ENCODE measurements at places on chromosomes 2 and 18. TPM values are rescaled to one million over a fixed set of nuclear protein-coding genes. Genes with fewer than 3 reads are reported as not detected.
A peak's percentile ranks its signal among the peaks of the same experiment; 100 is the strongest.

- no peaks in the 10 kb centered on the region for H3K27me3 ChIP-seq
- DNase-seq, result no peak
Measured at GRCh38 chr2:62795341-62795740, 89.8 kb downstream of the EHBP1 start.

The PDE6D gene
- 24.4 TPM for polyA plus RNA-seq

DNA sequence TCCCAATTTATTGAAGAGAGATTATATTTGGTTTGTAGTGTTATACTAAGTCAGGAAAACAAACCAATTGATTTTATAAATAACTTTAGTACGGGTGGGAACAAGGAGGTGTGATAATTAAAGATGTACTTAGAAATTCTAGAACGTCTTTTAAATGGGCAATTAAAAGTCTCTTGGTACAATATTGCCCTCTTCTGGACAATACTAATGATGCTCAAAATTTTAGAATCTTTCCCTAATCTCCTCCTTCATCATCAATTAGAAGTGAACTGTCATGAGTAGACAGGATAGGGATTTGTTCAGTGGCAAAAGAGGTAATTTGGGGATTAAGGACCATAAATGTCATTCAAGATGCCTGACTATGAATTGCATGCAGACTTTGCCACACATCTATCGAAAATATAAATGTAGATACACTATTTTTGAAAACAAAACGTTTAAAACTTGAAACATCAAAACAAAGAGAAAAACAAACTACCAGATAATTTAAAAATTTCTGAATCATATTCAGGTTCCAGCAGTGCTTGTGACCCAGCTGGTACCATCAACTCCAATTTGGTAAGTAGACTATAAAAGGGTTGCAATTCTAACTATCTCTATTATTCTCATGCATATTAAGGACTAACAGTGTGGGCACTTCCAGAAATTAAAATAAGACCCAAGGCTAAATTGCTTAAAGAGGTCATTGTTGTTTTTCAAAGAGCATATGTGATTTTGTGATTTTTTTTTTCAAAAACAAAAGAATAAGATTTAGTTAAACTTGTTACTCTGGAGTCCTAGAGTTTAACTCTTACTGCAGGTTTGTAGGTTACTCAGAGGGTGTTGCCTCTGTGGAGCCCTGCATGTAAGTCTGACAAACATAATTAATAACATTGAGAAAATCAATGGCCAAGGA lies 123.5 kb downstream of the LAMA3 start:
- no peak for DNase-seq
- no peak overlapping the region for H3K4me3 ChIP-seq
- H3K27me3 ChIP-seq, result no peaks in the 10 kb centered on the region
- H3K36me3 ChIP-seq, result peaks cover 3% of the 10 kb centered on the region
- no peak overlapping the region for H3K27ac ChIP-seq
- no peaks in the 10 kb centered on the region for H3K4me1 ChIP-seq

DNA sequence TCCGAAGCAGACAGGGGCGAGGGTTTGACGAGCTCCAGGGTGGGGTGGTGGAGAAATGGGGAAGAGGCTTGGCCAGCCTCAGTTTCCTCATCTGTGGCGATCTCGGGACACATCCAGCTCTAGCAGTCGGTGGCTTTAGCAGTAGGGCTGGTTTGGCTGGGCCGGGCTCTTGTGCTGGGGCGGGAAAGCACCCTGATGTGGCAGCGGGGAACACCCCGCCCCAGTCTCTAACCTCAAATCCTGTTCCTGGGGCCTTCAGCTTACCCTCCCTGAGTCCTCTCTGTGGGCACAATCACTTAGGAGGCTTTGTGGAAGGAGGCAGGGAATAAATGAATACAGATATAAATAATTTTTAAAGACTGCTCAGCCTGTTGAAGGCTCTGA lies 26.5 kb upstream of the MCFD2 start:
- peak overlapping the region; percentile 80 for H3K4me3 ChIP-seq
- peak; percentile 10 for DNase-seq
- no peaks in the 10 kb centered on the region for H3K27me3 ChIP-seq
- H3K36me3 ChIP-seq, result no peaks in the 10 kb centered on the region
- no peak overlapping the region for H3K27ac ChIP-seq

The CHST9 gene
- 6.1 TPM for polyA plus RNA-seq

GRCh38 chr2:196821195-196821594 lies 12.0 kb upstream of the C2orf66 start:
- no peaks in the 10 kb centered on the region for H3K4me1 ChIP-seq
- no peaks in the 10 kb centered on the region for H3K36me3 ChIP-seq
- no peaks in the 10 kb centered on the region for H3K27me3 ChIP-seq
- H3K4me3 ChIP-seq, result no peak overlapping the region

GRCh38 chr2:189409131-189409530 lies 32.1 kb upstream of the WDR75 start:
- no peaks in the 10 kb centered on the region for H3K27me3 ChIP-seq
- no peak overlapping the region for H3K27ac ChIP-seq
- H3K4me3 ChIP-seq, result no peak overlapping the region
- no peak for DNase-seq
- peaks cover 33% of the 10 kb centered on the region for H3K4me1 ChIP-seq
- H3K36me3 ChIP-seq, result no peaks in the 10 kb centered on the region

The SLC9A2 gene
- polyA plus RNA-seq, result 0.09 TPM

- no peak overlapping the region for H3K4me3 ChIP-seq
- H3K36me3 ChIP-seq, result no peaks in the 10 kb centered on the region
- no peak overlapping the region for H3K27ac ChIP-seq
- H3K27me3 ChIP-seq, result no peaks in the 10 kb centered on the region
- peak; percentile 18 for DNase-seq
- H3K4me1 ChIP-seq, result peaks cover 3% of the 10 kb centered on the region
Measured at GRCh38 chr2:121856360-121856759, 100.9 kb downstream of the TSN start.

The CCL20 gene
- polyA plus RNA-seq, result 48.2 TPM

The SERPINB12 gene
- polyA plus RNA-seq, result not detected

DNA sequence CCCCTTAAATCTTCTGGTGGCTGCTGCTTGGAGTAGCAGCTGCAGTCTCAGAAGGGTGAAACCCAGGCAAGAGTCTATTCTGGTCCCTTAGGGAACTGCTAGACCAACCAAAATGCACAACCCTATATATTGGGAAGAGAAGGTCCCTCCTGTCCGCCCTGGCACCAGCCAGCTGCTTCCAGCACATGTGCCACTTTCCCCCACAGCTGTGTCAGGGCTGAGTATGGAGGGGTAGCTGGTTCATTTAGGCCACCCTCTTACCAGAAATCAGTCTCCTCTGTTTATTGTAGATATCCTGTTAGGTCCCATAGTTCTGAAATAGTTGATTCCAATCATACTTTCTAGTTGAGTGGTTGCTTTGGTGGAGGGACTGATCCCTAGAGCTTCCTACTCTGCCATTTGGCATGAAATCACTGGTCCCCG lies 68.9 kb downstream of the BIRC6 start:
- H3K36me3 ChIP-seq, result peaks cover under 1% of the 10 kb centered on the region
- peaks cover 6% of the 10 kb centered on the region for H3K4me1 ChIP-seq
- no peak for DNase-seq

DNA sequence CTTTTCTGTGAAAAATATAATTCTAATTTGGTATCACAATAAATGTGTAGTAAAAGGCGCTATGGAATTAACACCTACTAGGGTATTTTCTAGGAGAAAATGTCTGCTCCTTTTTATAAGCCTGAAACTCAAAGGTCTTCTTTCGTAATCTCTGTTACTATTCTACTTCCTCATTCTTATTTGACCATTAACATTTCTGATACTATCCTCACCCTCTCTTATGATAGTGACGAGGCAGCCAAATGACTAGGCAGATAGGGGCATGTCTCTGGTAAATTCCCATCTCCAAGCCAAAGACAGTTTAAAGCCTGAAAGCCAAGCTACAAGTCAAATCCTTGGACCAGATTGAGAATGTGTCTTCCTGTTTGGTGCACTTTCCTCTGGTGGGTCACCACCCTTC lies 251.7 kb downstream of the LRRTM4 start:
- H3K4me1 ChIP-seq, result no peaks in the 10 kb centered on the region
- DNase-seq, result no peak
- H3K27me3 ChIP-seq, result no peaks in the 10 kb centered on the region
- no peaks in the 10 kb centered on the region for H3K36me3 ChIP-seq
- H3K27ac ChIP-seq, result no peak overlapping the region
- no peak overlapping the region for H3K4me3 ChIP-seq

The NT5C1B gene
- not detected for polyA plus RNA-seq

GRCh38 chr2:101830146-101830545 lies 132.6 kb downstream of the MAP4K4 start:
- H3K36me3 ChIP-seq, result peaks cover 11% of the 10 kb centered on the region
- DNase-seq, result no peak
- peaks cover 11% of the 10 kb centered on the region for H3K4me1 ChIP-seq
- H3K27ac ChIP-seq, result no peak overlapping the region
- H3K27me3 ChIP-seq, result no peaks in the 10 kb centered on the region
- H3K4me3 ChIP-seq, result no peak overlapping the region

The SPEG gene
- polyA plus RNA-seq, result 3.7 TPM

DNA sequence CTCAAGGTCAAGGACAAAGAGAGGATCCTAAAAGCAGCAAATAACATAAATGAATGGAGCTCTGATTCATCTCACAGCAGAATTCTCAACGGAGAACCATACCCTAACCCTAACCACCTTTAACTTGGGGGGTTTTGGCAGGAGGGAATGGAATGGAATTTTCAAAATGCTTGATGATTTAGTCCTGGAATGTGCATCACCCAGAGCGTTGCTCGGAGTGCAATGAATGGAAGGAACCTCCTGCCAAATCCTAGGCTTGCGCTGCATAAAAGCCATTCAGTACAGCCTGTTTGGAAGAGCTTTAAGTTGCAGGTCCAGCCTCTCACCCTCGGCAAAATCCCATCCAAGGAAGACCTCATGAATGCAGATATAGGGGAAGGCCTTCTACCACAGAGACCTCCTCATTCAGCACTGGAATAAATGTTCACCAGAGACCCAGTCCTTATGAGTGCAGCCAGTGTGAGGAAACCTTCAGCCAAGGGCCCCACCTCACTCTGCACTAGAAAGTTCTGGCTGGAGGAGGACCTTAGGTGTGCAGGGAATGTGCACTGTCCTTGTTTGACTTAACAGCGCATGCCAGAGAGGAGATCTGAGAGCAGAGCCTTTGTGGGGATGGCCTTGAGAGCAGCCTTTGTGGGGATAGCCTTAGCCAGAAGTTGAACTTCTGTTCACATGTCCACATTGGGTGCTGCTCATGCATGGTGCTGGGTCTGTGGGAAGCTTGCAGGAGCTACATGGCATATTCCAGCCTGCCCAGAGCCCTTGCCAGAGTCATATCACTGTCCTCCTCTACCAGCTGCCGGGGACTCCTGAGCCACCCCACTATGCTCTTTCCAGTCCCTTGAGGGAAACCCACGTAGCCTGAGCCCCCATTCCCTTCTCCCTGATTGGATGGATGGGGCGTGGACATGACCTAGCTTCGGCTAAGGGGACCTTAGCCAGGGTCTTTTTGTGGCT lies 30.5 kb downstream of the ASB1 start:
- H3K36me3 ChIP-seq, result no peaks in the 10 kb centered on the region
- DNase-seq, result no peak
- H3K4me3 ChIP-seq, result no peak overlapping the region
- H3K4me1 ChIP-seq, result peaks cover 6% of the 10 kb centered on the region

DNA sequence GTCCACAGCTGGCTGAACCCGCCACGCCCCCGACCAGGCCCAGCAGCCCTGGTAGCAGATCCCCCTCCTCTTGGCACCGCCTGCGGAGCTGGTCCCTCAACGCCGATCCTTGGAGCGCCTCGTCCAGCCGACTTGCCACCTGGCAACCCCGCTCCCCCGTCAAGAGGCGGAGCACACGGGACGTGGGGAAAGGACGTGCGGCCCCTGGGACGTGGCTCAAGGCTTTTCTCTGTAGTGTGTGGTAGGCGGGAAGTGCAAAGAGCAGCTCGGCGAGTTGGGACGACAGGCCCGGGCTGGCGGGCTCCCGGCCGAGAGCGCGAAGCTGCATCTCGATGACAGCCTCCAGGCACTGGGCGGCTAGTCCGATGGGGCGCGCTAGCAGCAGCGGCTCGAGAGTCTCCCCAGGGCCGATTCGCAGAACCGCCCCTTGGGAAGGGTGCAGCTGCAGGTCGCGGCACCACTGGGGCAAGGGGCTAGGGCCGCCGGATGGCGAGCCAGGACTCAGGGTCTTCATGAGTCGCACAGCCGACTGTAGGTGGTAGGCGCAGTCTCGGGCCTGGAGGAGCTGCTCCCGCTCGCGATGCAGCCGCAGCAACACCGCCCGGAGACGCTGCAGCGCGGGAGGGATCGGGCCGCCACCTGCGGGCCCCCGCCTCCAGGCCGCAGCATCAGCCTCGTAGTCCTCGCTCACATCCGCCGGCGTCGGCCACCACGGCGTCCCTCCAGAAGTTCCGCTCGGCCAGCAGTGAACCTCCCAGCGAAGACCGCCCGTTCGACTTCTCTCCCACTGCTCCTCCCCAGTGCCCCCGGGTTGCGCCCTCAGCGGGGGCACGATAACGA lies 617 bp downstream of the CCDC142 start:
- no peak for DNase-seq
- peaks cover 3% of the 10 kb centered on the region for H3K4me1 ChIP-seq
- H3K27ac ChIP-seq, result peak overlapping the region; percentile 90
- peaks cover 9% of the 10 kb centered on the region for H3K36me3 ChIP-seq
- no peaks in the 10 kb centered on the region for H3K27me3 ChIP-seq

DNA sequence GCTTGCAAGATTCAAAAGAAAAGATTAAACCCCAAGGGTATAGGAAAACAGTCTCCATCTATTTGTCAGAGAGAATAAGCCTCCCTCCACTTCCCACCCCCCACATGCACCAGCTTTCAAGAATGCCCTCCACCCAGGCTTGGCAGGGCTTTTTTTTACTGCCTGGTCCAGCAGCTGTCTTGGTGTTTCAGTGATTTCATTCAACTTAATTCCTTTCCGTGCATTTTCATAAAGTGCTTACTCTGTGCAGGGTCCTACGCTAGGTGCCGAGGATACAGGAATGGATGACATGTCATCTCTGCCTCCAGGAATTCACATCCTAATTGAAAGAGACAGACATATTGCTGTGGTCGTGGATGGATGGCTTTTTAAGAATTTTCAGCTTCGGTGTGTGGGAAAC lies 117.9 kb downstream of the LRATD1 start:
- DNase-seq, result no peak
- no peaks in the 10 kb centered on the region for H3K4me1 ChIP-seq
- no peak overlapping the region for H3K27ac ChIP-seq
- H3K4me3 ChIP-seq, result no peak overlapping the region

The SH3RF3 gene
- polyA plus RNA-seq, result 2.9 TPM

The ZNF892 gene
- polyA plus RNA-seq, result 0.50 TPM

DNA sequence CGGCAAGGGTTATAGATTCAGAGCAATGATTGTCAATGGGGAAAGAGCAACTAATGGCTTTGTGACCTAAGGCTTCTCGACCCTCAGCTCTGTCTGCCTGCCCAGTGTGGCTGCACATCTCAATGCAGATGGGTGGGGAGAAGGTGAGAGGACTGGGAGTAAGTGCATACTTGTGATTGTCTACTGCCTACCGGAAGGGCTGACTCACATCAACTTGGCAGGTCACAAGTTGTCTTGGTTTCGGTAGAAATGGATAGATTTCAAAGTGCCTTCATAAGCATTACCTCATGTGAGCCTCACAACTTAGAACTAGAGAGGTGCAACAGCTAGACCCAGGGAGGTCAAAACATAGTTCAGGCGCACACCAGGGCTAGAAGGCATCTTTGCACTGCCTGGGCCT lies 29.4 kb downstream of the STAT1 start:
- H3K27me3 ChIP-seq, result no peaks in the 10 kb centered on the region
- no peak overlapping the region for H3K27ac ChIP-seq
- DNase-seq, result no peak
- no peaks in the 10 kb centered on the region for H3K4me1 ChIP-seq
- peaks cover 50% of the 10 kb centered on the region for H3K36me3 ChIP-seq
